NCI-H2029 (cell line): ENCODE measurements at places on chromosomes 16 and 17.

- DNase-seq = no peak
These were observed 75.9 kb downstream of the C16orf95 start for GRCh38 chr16:87241137-87241771.

GRCh38 chr17:3845291-3845620 lies 790 bp downstream of the NCBP3 start:
- DNase-seq = no peak

GRCh38 chr17:326010-326621 lies 26.5 kb downstream of the RPH3AL start:
- no peak for DNase-seq

- no peak for DNase-seq
These were observed 26.0 kb upstream of the CDH15 start for GRCh38 chr16:89145406-89146161.

GRCh38 chr16:12081048-12081404 lies 104.5 kb downstream of the SNX29 start:
- DNase-seq = no peak

DNA sequence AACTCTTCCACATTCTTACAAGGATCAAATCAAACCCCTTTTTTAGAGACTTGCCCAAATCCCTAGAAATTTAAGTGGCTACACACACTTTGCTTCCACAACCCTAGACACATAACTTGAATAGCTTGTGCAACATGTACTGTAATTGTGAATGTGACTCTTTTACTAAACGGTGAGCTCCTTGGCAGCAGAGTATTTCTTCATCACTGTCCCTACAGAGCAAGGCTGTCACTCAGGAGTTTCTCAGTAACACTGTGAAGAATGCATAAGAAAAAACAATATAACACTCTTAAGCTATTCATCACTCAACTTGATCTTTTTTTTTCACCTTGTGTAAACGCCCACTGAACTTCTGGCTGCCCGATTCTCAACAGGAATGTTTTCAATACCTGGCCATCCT lies 53.8 kb upstream of the ADAMTS18 start:
- DNase-seq = no peak

DNA sequence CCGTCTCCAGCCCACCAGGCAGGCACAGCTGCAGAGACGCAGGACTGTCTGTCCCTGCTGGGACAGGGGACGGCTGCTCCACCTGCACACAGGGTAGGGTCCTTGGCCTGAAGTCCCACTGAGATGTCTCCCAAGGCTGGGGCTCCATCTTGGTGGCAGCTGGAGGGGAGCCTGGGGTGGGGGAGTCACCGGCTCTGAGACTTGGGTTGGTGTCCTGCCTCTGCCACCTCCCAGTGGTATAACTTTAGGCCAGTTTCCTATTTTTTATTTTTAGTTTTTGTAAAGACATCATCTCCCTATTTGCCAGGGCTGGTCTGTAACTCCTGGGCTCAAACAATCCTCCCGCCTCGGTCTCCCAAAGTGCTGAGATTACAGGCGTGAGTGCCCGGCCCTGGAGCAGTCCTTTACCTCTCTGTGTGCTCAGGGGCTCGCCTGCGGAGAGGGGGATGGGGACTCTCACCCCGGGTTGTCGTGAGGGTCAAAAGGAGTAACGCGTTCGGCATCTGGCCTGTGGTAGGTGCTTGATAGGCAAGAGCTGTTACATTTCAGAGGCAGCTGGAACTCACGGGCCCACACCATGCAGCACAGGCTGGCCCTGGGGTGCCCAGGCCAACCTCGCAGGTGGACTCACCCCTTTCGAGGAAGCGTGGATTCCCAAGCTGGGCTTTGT lies 46.6 kb upstream of the DOC2B start:
- DNase-seq = no peak

GRCh38 chr17:6492892-6493674 lies 48.8 kb downstream of the PIMREG start:
- DNase-seq = no peak

DNA sequence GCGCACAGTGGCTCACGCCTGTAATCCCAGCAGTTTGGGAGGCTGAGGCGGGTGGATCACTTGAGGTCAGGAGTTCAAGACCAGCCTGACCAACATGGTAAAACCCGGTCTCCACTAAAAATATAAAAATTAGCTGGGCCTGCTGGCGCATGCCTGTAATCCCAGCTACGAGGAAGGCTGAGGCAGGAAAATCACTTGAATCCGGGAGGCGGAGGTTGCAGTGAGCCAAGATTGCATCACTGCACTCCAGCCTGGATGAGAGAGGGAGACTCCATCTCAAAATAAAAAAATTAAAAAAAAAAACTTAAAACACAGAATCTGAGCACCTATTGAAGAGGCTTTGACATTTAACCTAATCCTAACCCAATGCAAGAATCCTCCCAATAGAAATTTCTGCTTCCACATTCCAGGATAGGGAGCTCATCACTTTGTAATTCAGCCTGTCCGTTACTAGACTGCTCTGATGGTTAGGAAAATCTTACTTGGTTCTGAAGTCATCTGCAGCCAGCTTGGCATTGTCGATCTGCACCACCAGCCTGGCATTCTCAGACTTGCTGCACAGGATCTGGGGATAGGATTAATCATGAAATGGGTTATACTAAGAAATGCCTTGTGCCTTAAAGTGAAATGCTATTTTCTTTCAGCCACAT lies 2.1 kb downstream of the KRT33B start:
- DNase-seq = no peak

- no peak for DNase-seq
These were observed 51.8 kb upstream of the ACSF3 start for GRCh38 chr16:89041571-89042481.

DNA sequence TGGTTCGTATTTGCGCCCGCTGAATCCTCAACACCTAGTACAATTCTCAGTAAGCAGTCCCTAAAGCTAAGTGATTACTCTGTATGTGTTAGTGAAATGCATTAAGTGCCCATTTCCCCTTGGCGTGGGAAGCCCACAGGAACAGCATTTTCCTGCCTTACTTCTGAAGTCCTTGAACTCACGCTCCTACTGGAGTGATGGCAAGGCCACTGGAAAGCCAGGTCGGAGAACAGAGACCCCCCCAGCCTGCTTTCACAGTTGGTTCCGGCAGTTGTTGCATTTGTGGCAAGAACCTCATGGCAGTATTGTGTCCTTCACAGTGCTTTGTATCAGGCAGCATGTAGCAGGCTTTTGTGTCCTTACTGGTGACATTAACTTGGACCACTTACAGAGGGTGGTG lies 340.7 kb downstream of the CDH13 start:
- no peak for DNase-seq

DNA sequence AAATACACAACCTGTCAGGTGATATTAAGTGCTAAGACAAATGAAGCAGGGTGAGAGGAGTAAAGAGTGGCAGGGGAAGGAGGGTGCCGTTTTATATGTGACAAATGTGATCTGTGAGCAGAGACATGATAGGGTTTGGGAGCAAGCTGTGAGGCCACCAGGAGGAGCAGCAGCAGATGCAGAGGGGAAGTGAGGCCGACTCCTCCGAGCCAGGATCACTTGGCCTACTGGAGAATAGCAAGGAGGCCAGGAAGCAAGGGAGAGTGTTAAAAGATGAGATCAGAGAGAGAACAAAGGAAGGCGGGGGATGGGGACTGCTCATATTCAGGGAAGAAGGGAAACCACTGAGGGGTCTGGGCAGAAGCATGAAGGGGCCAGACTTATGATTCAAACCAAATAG lies 129.4 kb downstream of the TANGO6 start:
- no peak for DNase-seq

GRCh38 chr17:49691677-49692191 lies 13.8 kb upstream of the SPOP start:
- DNase-seq = no peak

- no peak for DNase-seq
These were observed 2.5 kb downstream of the TLCD3B start for GRCh38 chr16:30028438-30029076.

DNA sequence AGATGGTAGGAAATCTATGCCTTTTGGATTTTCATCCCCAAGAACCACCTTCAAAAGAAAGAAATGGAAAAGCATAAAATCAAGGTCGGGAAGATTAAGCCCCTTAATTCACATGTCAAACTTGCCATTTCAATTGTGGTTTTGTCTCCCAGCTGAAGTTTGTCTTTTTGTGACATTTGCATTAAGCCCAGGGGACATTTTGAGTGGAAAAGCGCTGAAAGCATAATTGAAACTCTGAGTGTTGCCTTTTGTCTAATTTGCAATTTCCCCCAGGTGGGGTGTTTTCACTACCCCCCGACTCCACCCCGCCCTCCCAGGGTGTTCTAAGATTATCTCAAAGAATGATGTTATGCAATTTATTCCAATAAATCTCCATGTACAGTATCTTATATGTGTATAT lies 396.2 kb downstream of the CDH13 start:
- DNase-seq = no peak

DNA sequence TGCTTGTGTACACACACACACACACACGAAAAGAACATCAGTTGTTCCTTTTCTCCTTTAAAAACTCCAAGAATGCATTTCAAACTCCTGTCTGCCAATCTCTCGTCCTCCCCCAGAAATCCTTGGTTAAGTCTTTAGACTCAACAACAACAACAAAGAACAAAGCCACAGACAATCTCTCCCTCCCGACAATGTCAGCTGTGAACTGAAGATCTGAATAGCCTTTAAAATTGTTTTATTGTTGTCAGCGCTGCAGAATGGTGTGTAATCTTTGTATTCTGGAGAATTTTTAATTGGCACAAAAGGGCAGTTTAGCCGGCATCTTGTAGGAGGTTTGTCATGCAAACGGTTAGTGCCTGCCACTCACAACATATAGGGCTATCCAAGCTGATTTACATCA lies 219.5 kb downstream of the MSI2 start:
- DNase-seq = no peak

GRCh38 chr17:57166803-57167202 lies 81.8 kb downstream of the AKAP1 start:
- DNase-seq = no peak

DNA sequence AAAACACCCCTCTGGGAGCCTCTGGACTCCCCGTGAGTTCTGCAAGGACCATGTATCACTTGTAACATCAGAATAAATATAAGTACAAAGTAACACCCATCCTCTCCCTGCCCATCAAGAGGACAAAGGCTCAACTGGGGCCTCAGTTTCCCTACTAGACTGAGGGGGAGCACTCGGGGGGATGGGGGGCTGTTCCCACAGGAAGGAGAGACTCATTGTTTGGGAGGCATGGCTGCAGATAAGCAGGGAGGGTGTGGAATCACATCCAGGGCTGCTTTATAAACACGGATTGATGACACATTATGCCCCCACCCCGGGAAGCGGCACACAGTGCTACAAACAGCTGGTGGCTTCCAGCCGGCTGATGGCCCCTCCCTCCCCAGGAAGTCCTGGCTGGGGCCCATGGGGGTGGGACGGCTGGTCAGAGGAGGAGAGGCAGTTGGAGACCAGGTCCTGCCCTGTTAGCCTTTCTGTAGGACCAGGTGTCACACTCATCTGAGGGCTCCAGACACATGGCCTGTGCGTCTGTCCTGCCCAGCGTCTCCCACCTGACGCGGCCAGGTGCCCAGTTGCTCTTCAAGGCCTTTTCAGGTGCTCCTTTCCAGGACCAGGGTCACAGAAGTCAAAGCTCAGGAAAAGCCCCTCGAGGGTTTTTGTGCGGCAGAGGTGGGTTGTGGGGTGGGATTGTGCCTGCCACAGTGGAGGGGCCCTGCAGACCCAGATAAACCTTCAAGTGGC lies 1.3 kb upstream of the MPG start:
- peak; percentile 16 for DNase-seq

DNA sequence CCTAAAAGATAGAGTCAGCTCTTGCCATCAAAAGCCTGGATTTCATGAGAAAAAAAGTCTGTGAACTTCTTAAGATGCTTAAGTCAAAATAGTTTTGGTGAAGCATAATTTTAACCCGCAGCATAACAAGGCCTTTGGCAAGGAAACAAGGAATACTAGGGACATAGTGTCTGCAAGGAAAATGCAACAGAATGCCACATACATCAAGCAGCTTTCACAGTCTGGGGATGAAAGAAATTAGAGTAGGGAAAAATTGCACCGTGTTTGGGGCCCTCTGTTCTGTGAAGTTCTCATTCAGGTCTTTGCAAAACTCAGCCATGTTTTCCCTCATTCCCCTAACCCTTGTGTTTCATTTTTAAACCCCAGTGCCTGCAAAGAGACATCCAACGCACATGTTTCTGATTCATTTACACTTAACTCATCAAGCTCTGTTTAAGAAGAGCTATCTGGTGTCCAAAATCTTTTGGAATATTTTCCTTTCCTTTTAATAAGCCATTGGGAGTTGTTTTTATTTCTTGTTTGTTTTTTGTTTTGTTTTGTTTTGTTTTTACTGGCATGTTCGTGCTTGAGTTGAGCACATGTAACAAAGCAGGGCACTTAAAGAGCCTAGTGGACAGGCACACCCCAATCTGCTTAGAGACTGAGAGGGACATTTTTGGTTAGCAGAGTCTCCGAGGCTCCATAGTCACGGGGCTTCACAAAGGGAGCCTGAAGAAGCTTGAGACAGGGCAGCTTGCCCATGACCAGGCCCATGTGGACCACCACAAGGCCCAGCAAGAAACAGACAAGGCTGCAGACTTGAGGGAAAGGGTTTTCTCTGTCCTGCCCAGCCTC lies 116.5 kb downstream of the ANKFN1 start:
- DNase-seq = no peak

DNA sequence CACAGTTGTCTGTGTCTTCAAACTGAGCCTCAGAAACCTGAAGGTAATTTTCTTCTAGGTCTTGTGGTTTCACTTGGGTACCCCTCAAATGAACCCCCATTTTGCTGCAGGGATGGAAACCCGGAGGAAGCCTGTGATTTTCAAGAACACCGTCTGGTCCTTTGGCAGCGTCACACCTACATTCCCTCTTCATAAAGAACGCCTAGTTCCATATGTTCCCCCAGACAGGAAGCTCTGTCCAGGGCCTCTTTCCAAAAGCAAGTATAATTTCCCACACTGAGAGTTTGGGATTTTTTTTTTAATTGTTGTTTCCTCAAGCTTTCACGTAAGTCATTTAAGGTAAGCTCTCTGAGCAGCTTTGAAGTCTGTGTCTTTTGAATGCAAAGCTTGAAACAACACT lies 515.0 kb downstream of the TMEM114 start:
- DNase-seq = no peak

DNA sequence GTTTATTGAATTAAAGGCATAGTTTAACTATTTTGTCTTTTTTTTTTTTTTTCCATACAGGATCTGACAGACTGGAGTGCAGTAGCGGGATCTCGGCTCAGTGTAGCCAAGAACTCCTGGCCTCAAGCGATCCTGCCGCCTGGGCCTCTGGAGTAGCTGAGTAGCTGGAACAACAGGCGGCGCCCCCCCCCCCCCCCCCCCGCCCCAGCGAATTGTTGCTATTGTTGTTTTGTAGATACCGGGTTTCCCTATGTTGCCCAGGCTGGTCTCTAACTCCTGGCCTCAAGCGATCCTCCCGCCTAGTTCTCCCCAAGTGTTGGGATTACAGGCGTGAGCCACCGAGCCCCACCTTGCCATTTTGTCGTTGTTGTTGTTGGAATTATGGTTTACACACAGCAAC lies 1.3 kb upstream of the CENPV start:
- no peak for DNase-seq

GRCh38 chr17:14715561-14715960 lies 414.7 kb downstream of the HS3ST3B1 start:
- DNase-seq = no peak

GRCh38 chr17:50465171-50465570 lies 3.5 kb downstream of the CHAD start:
- DNase-seq = peak; percentile 28

- DNase-seq = no peak
These were observed 7.8 kb downstream of the GAS2L2 start for GRCh38 chr17:35745246-35745645.
